ENCODE measurements at places on chromosomes 11 and 22.
A peak's percentile ranks its signal among the peaks of the same experiment; 100 is the strongest.

DNA sequence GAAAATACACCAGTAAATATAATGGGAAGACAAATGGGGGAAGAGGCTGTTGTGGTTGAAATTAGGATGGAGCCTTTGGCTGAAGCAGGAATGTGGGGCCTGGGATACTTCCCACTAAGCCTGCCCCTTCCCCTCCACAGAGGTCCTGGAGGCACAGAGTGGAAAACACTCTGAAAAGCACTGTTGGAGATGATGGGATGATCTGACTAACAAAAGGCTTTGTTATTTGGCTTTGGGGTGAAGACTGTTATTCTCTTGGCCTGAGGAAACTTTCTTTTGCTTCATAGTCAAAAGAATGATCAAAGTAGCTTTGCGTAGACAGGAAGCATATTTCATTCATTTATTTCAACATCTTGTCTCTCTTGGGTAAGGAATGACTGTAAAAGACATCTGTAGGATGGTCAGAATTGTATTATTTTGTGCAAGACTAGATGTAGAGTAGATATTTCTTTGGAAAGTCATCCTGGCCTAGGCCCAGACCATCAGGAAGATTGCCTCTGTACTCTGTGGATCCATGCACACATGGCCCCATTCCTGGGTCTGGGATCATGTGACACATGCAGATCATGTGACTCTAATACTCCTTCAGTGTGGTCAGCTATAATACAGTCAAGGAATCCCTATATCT, 111.4 kb downstream of the SPON1 start:
- DNase-seq, result no peak

- DNase-seq, result no peak
These were observed 15.3 kb downstream of the POU2AF2 start for GRCh38 chr11:111260811-111261210.

- DNase-seq, result peak; percentile 19
These were observed 107.8 kb downstream of the FAR1 start for GRCh38 chr11:13776134-13776815.

DNA sequence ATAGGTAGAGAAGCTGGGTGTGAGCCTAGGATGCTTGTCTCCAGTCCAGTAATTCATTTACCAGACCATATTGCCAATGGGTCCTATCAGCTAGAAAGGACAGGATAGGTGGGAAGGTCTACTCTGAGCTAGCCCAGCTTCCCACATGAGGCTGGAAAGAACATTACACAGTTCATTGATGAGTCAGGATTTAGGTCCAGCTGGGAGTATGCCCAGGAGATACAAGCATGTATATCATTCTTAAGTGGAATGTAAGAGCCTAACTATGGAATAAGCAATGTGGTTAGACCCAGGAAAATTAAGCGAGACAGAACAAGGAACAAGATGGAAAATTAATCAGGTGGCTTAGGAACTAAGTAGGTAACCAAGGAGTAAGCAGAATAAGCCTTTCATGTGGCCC, 59.0 kb upstream of the TBCEL start:
- no peak for DNase-seq

- no peak for DNase-seq
These were observed 416.4 kb downstream of the MIAT start for GRCh38 chr22:27073601-27074425.

DNA sequence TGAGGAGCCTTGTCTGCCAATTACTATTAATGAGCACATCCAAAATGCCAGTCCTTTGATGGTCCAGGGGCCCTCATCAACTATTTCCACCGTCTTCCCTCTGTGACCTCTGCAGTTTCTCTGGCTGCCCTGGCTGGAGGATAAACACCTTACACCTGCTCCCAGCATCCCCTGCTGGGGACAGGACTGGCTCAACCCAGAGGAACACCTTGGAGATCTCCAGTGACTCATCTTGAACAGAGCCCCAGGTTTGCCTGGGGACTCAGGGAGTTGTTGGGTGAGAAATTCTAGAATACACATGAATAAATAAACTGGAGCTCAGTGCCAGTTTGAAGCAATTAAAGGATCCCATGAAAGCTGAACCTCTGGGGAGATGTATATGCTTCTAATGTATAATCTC, 24.0 kb upstream of the ELF5 start:
- DNase-seq, result no peak

- peak; percentile 22 for DNase-seq
These were observed 68.3 kb upstream of the TSPAN18 start for GRCh38 chr11:44658506-44658850.

DNA sequence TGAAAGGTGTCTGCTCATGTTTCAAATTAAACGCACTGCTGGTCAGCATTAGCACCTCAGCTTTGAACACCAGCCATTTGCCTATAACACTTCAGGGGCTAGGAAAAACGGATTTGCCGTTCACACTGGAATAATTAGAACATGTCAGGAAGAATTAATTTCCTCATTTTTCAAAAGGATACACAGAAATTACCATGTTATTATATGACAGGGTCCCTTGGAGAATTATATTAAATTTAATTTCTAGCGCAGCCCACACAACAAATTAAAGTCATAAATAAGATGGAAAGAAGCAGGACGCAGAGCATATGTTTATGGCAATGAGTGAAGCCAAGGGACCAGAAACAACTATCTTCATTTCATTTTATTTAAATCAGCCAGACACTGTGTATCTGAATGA, 83.8 kb upstream of the SOX6 start:
- DNase-seq, result no peak

- no peak for DNase-seq
These were observed 31.5 kb downstream of the CD44 start for GRCh38 chr11:35170503-35170902.

DNA sequence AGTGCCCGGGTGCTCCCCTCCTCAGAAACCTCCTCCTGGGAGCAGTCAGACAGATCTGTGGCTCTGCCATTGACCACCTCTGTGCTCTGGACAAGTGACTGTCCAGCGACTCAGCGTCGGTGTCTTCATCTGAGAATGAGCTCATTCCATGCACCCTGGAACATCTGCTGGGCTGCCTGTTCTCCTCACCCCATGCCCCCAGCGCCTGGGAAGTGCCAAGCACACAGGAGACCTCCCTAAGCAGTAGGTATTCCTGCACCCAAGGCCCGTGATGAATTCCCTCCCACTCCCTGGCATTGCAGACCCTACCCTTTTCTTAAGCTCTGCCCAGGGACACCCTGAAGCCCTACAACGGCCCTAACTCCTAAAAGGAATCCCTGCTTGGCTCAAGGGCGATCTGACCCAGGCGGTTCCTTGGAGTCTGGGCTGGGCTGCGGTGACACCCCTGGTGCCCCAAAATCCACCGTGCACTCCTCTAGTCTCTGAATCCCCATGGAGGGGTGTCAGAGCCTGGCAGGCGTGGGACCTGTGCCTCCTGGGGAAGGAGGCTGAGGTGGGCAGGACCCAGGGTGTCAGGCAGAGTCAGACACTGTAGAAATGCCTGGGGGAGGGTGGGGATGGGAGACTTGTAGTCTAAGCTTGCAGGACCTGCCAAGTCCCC, 92.0 kb downstream of the CEP164 start:
- DNase-seq, result no peak

DNA sequence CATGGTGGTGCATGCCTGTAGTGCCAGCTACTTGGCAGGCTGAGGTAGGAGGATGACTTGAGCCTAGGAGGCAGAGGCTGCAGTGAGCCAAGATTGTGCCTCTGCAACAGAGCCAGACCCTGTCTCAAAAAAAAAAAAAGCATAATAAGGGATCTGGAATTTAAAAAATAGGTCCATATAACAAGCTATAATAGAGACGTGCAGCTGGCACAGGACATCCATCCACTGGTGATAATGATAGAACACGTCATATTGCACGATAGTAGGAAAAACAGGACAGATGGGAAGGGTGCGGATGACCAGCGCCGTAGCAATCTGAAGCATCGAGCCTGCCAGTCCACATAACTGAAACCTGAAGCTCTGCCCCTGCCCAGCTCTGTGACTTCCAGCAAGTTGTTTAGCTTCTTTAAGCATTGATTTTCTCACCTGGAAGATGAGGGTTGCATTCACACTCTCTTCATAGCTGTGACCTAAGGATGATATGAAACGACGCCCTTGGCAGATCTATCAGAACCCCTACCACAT, 60.3 kb upstream of the PRODH start:
- no peak for DNase-seq

GRCh38 chr11:124791626-124792341, 8.4 kb downstream of the MSANTD2 start:
- DNase-seq, result no peak

DNA sequence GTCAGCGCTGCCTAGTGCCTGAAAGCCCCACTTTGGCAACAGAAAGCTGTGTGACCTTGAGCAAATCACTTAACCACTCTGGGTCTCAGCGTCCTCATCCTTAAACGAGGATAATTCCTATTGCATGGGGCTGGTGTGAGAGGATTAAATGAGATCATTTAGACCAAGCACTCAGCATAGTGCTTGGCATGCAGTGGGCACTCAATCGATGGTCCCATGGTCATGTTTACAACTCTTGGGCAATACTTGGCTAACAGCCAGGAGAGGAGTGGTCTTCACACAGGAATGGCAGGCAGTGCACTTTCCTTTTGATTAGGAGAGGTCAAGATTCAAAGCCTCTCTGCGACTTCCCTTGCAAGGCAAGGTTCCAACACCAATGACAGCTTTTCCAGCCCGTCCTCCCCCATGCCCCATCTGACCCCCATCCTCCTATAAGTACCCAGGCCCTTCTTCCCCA, 14.1 kb downstream of the TNKS1BP1 start:
- no peak for DNase-seq

GRCh38 chr22:28034760-28035401, 115.8 kb upstream of the PITPNB start:
- no peak for DNase-seq

- no peak for DNase-seq
These were observed 40.8 kb downstream of the SLC5A1 start for GRCh38 chr22:32083814-32084213.

- DNase-seq, result no peak
These were observed 7.8 kb downstream of the ADAMTS15 start for GRCh38 chr11:130456286-130456685.

- DNase-seq, result no peak
These were observed 21.3 kb downstream of the PIK3IP1 start for GRCh38 chr22:31271026-31271425.

- DNase-seq, result no peak
These were observed 85.8 kb upstream of the RTL6 start for GRCh38 chr22:44583854-44584253.

- DNase-seq, result no peak
These were observed 7.0 kb downstream of the HPS5 start for GRCh38 chr11:18314784-18315523.

GRCh38 chr11:62842171-62842741, 2.9 kb upstream of the WDR74 start:
- DNase-seq, result peak; percentile 67

GRCh38 chr11:66488957-66489356, 8.7 kb downstream of the DPP3 start:
- no peak for DNase-seq

GRCh38 chr11:78450866-78451265, 33.2 kb upstream of the GAB2 start:
- no peak for DNase-seq

DNA sequence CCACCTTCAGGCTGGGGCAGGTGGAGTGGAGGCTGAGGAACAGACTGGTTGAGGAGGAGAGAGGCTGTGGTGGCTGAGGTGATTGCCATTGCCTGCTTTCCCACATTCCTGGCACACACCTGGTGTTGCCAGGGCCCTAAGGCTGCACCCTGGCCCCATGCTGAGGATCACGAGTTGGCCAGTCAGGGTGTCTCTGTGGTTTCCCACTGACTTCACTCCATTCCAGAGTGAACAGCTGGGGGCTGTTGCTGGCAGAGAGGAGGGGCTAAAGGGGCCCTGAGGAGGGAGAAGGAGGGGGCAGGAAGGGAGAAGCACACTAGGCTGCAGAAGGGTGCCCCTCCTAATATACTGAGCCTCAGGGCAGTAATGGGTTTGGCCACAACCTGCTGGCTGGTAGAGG, 1.8 kb downstream of the TMEM86A start:
- DNase-seq, result no peak

- no peak for DNase-seq
These were observed 9.7 kb downstream of the CRELD2 start for GRCh38 chr22:49928185-49928495.

DNA sequence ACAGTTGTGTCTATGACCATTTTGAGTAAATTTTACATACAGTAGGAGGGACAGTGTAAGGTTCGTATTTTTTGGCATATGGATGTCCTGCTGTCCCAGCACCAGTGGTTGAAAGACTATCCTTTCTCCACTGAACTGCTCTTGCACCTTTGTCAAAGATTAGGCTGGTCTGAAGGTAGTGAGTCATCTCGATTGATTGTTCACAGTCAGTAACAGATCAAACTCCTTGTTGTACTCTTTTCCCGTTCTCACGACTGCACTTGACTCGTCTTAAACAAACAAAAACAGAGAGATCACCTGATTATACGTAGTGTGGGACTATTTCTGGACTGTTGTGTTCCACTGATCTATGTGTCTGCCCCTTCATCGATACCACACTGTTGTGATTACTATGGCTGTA, 77.1 kb downstream of the DGCR2 start:
- no peak for DNase-seq

DNA sequence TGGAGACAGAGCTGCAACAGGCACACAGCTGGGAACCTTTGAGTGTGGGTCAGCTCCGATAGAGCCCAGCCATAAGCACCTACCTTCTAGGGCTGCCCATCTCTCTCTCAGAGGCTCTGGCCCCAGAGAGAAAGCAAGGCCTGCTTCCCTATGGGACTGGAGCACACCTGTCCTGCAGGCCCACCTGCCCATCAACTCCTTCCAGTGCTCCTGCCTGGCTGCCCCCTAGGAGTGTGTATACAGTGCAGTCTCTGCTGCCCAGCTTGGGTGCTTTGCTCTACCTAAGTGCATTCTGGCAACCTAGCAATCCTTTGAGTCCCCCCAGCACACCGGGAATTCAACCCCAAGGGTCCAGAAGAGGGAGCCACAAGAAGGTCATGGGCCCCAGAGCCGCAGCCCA, 21.0 kb downstream of the OR8G5 start:
- DNase-seq, result no peak

GRCh38 chr11:30445056-30445455, 122.2 kb downstream of the ARL14EP start:
- no peak for DNase-seq

- DNase-seq, result no peak
These were observed 2.3 kb upstream of the CCDC88B start for GRCh38 chr11:64337538-64338249.

- DNase-seq, result peak; percentile 72
These were observed 73.7 kb downstream of the SCN3B start for GRCh38 chr11:123580557-123581275.

GRCh38 chr11:78219493-78220217, 30.9 kb downstream of the USP35 start:
- DNase-seq, result no peak

GRCh38 chr11:77384571-77384970, 83.1 kb upstream of the GDPD4 start:
- no peak for DNase-seq

GRCh38 chr22:46429325-46429853, 93.9 kb downstream of the TRMU start:
- DNase-seq, result no peak

DNA sequence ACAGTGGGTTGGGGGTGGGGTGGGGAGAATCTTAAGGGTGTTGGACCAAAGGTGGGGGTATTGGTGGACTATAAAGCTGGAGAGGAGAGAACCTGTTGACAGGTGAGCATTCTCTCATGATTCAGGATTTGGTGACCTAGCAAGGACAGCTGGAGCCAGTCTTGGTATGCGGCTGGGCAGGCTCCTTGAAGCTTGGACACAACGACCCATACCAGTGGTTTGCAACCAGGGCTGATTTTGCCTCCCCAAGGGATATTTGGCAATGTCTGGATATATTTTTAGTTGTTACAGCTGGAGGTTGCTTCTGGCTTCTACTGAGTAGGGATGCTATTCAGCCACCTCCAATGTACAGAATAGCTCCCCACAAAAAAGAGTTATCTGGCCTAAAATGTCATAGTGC, 5.6 kb downstream of the EXT2 start:
- DNase-seq, result no peak
